ENCODE measurements at places on chromosomes 3 and 15.

DNA sequence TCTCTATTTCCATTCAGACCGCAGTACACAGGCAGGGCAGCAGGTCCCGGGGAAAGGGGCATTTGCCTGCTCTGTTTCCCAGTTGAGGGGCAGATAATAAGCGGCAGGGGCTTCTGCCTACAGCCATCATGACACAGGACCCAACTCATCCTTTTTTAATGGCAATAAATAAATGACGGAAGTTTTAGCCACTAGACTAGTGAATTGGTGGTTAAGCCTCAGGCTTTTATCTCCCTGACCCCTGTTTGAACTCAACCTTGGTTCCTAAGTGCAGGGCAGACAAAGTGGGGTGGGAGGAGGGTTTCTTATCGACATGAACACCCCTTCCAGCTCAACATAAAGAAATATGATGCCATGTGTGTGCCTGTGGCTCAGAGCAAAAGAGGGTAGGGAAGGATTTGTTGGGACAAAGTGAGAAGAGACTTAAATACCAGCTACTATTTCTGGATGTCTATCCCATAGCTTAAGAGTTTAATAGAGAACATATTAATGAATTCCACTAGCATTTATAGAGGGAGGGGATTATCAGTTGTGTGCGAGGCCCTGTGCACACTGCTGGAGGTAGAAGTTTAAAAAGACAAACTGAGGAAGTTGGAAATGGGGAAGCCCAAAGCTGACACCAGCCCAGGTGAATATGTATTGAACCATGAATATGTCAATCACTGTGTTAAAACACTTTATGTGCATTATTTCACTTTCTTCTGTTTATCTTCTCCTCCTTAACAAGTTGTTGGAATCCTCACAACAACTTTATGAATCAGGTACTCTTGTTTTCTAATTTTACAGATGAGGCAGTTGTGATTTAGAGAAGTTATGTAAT is 939.4 kb downstream of the MCTP2 start:
- DNase-seq: no peak

DNA sequence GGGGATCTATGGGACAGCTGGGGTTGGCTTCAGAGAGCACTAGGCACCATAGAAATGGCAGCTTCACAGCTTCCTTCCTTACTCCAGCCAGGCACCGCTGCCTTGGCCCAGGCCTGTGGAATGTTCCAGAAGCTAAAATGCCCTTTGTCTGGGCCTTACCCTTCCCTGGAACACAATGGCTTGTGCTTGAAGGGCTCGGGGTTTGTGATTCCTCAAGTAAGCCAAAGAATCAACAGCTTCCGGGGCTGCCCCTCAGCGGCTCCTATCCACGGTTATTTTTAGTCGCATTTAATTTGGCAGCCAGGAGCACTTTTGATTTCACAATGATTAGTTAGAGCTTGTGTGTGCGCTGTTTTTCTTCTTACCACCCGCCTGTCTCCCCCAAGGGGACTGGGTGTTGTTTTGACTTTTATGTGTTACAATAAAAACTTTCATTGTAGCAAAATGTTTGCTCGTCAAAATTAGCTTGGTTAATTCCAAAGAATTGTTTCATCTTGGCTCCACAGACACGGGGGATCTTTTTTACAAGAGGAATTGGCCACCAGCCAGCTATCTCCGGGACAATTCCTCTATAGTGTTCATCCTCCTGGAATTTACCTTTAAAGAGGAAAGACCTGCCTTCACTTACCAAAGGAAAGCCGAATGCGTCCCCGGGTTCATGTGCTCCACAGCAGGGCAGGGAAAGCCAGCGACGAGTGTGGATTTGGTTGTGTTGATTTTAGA is 73.8 kb downstream of the TLE3 start:
- peak; percentile 26 for DNase-seq

DNA sequence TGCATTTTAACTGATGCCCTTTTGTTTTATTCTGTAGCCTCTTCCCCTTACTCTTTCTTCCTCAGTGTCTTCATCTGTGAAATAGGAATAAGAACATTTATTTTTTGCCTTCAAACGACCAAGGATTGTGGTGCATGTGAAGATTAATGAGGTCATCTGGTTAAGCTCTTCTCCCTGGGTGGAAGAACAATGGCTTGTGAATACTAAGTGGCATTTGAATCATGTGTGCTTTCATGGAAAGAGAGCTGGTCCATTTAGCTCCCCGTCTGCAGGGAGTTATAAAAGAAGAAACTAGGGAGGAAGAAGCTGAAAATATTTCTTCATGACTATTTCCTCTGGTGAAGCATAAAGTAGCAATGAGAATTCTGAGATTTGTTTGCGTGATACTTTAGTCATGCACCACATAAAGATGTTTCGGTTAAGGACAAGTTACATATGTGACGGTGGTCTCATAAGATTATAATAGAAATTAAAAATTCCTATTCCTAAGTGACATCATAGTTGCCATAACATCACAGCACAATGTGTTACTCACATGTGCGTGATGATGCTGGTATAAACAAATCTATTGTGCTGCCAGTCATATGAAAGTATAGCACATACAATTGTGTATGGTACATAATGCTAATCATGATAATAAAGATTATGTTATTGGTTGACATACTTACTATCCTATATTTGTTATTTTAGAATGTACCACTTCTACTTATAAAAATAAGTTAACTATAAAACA is 374.3 kb downstream of the RBMS3 start:
- DNase-seq: no peak

GRCh38 chr3:168117853-168118313 is 22.2 kb upstream of the GOLIM4 start:
- no peak for DNase-seq

DNA sequence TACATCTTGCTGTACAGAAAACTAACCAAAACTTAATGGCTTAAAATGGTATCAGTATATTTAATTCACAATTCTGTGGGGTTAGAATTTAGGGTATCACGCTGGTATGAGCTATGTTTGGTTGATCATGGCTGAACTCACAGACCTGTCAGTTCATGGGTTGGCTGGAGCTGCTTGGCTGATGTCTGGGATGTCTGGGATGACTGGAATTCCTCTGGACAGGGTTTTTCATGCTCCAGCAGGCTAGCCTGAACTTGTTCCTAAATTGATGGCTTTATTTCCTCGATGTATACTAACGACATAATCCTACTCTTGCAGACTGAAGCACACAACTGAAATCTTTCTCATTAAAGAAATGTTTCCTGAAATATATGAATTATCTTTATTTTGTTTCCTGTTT is 338.9 kb upstream of the GBE1 start:
- DNase-seq: no peak

GRCh38 chr3:120457827-120458226 is 7.0 kb upstream of the FSTL1 start:
- DNase-seq: no peak

DNA sequence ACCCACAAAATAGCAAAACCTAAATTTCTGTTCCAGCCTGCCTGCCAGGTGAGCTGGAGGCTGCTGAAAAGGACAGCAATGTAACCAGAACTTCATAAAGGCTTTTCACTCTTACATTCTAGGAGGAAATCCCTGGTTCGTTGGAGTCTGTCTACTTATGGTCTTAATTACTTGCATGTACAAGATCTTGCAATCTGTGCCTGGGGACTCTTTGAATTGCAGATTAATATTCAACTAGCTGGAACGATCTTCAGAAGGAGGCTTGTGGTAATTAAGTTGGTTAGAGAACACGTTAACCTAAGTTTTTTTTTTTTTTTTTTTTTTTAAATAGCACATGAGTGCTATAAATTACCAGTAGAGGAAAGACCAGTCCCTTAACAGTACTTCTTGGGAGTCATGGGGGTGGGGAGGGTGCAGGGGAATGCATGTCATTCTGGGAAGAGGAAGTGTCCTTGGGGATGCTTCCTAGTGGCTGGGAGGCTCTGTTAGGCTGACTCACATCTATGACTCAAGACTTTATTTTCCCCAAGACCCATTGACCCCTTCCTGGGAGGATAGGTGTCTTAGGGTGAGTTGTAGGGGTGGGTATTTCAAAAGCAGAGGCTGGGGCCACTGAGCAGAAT is 139.8 kb downstream of the RAB11A start:
- no peak for DNase-seq

DNA sequence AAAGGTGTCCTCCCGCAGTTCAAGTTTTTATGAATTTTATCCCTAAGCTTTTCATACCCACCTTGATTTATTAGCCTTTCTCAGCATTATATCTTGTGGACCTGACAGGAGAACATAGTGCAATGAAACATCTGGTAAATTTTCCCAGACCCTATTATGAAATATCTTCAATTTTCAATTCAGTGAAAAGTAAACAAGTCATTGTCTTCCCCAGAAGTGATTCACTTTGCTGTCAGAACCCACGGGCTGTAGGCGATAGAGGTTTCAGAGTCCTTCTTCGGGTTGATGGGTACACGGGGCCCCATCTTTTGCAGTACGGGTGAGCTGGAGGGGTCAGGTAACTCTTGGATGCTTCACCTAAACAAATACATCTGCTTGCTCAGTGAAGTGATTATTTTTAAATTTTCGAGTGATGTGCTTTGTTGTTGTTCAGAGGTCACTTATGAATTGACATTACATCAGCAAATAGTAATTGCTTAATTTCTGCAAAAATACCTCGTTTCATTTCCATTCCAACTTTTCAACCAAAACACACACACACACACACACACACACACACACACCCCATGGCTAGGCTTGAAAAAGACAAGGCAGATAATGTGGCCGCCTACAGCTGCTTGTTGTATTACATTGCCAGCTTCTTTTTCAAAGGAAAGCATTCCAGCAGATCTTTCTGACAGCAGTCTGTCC is 102.9 kb downstream of the SEMA6D start:
- no peak for DNase-seq
